ENCODE measurements at places on chromosomes 4 and X. TPM values are rescaled to one million over a fixed set of nuclear protein-coding genes. Genes with fewer than 3 reads are reported as not detected.

Gene GCNA
- 3.0 TPM for total RNA-seq

Gene PDGFC
- 73.5 TPM for total RNA-seq

Gene SPANXD
- not detected for total RNA-seq

Gene CXorf49
- not detected for total RNA-seq

Gene MXRA5
- total RNA-seq: 100 TPM

Gene CXCL1
- total RNA-seq: 0.42 TPM

Gene POU3F4
- total RNA-seq: not detected

Gene ZMAT1
- total RNA-seq: 7.2 TPM

Gene FOXO4
- total RNA-seq: 9.4 TPM

Gene PDLIM5
- 243 TPM for total RNA-seq

Gene NPY1R
- 5.1 TPM for total RNA-seq

Gene PROM1
- total RNA-seq: 30.5 TPM

Gene VSIG1
- 0.37 TPM for total RNA-seq

Gene SOWAHB
- total RNA-seq: 3.9 TPM

Gene GLRA2
- total RNA-seq: 1.6 TPM

Gene GPR173
- 5.6 TPM for total RNA-seq

DNA sequence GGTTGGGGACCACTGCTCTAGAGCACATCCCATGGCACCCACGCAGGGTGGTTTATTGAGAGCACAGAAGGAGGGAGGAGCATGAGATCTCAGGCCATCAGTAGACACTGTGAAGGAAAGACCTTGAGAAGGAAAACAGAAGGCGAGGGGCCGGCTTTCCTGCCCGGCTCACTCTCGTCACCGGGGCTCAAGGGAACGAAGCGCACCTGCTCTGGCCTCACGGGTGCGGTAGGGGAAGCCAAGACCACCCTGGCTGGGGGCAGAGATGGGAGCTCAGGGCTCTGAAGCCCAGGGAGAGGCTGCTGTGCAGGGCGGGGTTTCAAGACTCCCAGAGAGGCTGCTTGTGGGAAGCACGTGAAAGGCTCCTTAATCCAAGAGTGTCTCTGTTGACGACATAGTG is 105.9 kb downstream of the TNIP2 start:
- DNase-seq: no peak

GRCh38 chrX:78237127-78237526 is 90.3 kb downstream of the CYSLTR1 start:
- no peak for DNase-seq

DNA sequence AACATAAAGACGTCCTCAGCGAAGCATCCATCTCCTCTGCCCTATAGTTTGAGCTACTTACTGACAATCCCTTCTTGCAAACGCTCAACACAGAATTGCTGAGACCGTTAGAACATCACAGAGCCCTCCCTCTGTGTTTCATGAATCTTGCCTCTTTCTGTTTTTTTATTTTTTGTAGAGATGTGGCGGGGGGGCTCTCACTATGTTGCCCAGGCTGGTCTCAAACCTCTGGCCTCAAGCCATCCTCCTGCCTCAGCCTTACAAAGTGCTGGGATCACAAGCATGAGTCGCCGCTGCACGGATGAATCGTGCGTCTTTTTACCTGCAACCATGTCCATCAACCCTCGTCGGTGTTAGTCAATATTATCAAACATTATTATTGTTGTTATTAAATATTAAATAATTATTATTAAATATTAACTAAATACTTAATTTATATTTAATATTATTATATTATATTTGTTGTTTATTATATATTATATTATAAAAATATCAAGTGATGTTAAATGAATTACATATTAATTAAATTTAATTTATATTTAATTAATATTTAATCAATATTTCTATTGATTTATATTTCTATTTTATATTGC is 200.7 kb downstream of the CRLF2 start:
- DNase-seq: no peak

- DNase-seq: no peak
Observed at GRCh38 chr4:125389713-125390112, 75.0 kb downstream of the FAT4 start.

DNA sequence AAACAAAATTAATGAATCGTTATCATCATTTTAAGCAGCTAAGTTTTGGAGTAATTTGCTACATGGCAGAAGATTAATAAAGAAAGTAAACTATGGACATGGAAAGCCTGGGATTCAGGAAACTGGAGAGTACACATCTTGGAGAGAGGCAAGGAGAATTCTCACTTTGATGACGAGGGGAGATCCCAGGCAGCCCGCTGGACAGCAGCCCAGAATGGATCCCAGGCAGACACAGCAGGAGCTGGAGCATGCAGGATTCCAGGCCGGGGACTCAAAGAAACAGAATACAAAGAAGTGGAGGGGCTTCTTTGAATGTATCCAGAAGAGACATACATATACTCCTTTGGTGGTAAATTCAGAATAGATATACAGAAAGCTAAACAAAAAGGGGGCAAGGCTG is 118.0 kb upstream of the ATP6AP2 start:
- no peak for DNase-seq

DNA sequence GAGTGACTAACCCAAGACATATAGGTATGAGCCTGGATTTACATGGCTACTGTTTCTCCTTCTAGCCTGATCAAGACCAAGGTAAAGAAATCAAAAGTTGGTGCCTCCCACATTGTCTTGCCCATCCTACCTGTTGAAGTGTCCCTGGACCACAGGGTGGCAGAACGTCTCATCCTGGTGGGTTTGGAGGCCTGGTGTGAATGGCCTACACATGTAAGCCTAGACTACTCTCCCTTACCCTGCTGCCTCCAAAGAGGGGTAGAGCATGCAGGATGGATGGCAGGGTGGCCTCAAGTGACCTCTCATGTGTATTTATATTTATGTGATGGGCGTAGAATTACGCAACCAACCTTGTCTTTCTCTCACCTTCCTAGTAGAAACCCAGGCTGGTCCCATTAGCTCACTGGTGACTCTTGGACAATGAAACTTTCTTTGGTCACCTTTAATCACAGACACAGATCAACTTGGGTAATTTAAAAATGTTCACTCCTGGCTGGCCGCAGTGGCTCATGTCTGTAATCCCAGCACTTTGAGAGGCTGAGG is 73.3 kb upstream of the SOD3 start:
- no peak for DNase-seq

GRCh38 chr4:16967722-16968121 is 69.3 kb upstream of the LDB2 start:
- DNase-seq: peak; percentile 61

DNA sequence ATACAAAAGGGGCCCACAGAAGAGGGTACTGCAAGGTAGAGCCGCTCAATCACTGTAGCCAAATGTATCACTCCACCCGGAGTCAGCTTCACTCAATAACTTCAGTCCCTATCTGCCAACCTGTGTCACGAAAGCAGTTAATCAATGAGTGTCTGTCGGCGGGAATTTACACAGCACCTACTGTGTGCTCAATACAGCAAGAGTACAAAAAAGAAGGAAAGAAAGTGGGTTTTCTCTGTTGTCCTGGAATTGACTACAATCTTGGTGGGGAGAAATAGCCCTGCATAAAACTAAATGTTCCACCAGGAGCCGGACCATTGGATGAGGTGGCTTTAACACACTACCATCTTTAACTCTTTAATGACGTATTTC is 780 bp upstream of the NKRF start:
- no peak for DNase-seq

GRCh38 chr4:159248384-159249178 is 145.7 kb downstream of the RAPGEF2 start:
- DNase-seq: no peak

DNA sequence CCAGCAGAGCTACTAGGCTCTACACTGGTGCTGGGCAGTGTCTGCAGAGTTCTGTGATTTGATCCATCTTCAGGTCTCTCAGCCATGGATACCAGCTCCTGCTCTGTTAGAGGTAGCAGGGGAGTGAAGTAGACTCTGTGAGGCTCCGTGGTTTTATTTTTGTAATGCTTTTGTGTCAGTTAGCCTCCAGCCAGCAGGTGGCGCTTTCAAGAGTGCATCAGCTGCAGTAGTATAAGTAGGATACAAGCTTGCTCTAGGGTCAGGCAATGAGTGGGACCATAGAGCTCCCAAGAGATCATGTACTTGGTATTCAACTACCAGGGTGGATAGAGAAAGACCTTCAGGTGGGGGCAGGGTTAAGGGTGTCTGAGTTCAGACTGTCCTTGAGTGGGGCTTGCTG is 362.5 kb upstream of the TRAM1L1 start:
- no peak for DNase-seq

GRCh38 chr4:35063031-35063570 is 1181.2 kb downstream of the ARAP2 start:
- no peak for DNase-seq

DNA sequence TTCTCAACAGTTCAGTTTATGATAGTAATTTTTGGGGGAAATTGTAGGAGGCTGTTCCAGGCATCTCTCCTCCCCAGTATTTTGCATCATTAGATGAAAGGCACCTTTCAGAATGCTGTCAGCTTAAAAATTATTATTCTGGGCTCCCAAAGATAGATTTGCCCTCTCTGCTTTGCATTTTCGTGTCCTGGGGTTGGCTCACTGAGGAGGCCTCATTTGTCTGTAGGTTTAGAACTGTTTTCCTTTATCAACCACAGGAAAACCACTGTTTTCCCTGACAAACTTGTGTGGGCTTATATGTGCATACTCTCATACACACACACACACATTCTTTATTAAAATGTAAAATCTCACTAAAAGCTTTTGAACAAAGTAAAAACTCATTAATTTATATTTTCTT is 197.2 kb upstream of the VCX3A start:
- no peak for DNase-seq

- DNase-seq: no peak
Observed at GRCh38 chrX:129762448-129762847, 17.3 kb upstream of the SASH3 start.

DNA sequence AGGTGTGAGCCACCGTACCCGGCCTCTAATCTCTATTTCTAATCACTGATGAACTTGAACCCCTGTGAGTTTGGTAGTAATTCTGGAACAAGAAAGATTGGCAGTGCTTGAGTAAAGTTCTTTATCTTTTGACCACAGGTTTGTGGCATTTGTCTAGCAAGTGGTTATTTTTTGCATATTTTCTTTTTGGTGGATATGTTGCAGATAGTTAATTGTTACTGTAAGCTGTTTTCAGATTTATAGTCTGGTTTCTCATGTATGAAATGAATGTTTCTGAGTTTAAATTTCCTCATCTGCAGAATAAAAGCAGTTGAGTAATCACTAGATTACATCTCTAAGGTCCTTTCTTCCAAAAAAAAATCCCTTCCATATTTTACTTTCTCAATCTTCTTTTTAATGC is 105.2 kb downstream of the GASK1B start:
- DNase-seq: no peak

DNA sequence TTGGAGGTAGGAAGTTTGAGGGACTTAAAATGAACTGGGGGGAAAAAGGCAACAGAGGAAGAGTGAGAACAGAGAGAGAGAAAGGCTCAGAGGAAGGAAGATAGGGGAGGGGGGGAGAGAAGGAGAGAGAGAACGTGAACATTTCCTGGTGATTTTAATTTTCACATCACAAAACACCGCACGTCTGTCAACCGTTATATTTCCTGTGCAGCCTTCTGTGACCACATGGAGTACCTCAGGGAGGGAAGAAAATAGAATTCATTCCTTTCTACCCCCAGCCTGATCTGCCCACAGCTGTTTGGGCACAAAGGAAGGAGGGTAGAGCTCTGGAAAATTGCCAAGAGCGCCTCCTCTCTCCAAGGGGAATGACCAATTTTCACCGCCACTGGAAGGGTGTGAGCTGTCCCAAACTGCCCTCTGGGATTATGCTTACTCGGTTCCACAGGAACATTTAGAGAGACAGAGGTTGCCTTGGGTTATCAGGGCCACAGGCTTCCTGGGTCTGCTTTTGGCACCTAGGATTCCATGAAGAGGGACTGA is 135.7 kb upstream of the MAMLD1 start:
- DNase-seq: no peak

- no peak for DNase-seq
Observed at GRCh38 chr4:22417408-22417807, 98.5 kb downstream of the ADGRA3 start.

- DNase-seq: no peak
Observed at GRCh38 chr4:147772459-147772969, 40.6 kb downstream of the ARHGAP10 start.

DNA sequence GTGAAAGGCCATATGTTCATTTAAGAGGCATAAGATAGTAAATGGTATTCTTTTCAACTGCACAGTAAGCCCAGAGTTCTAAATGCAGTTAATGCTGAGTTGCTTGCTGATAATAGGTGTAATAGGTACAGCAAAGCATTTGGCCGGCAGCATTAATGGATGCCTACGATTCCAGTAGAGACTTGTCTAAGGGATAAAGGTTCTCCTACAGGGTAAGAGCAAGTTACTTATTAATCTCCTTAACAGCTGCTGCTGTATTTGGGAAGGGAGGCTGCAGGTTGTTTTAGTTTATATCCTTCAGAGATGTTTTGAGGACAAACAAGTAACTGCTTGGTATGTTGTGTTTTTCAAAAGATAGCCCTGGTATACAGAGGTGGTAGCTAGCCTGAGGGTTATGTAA is 16.8 kb downstream of the TSPAN7 start:
- DNase-seq: no peak

DNA sequence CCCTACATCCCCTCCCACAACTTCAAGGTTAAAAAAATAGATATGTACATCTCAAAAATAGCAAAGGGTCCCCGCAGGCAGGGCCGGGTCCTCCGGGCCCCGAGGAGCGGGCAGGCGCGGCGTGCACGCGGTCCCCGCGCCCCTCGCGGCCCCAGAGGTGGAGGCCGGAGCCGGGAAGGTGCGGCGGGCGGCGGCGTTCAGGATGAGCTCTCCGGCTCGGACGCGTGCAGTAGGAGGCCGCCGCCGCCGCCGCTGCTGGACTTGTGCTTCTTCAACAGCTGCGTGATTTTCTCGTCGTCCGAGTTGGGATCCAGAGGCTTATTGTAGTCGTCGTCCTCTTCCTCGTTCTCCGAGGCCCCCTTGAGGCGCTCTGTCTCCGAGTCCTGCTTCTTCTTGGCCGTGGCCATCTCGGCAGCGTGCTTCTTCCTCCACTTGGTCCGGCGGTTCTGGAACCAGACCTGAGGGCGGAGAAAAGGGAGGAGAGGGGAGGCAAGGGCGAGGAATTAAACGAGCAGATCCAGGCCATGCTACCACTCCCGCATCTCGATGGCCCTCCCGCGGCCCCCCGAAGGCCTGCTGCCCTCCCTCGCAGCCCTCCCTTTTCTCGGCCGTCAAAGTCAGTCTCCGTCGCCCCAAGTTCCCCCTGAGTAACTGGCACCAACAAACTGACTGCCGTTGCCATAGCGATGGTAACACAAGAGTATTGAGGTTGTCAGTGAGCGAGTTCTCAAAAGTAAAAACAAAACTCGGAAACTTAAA is 5.8 kb downstream of the NKX6-1 start:
- DNase-seq: no peak

- no peak for DNase-seq
Observed at GRCh38 chr4:145805490-145805889, 125.5 kb downstream of the C4orf51 start.

Data from urinary bladder (tissue), 4 donors.